Liver (tissue), 10 donors: ENCODE measurements at places on chromosomes 16 and 17. TPM values are rescaled to one million over a fixed set of nuclear protein-coding genes. Genes with fewer than 3 reads are reported as not detected.

GRCh38 chr17:27457731-27458523 is 1.7 kb downstream of the KSR1 start:
- no peak for DNase-seq

DNA sequence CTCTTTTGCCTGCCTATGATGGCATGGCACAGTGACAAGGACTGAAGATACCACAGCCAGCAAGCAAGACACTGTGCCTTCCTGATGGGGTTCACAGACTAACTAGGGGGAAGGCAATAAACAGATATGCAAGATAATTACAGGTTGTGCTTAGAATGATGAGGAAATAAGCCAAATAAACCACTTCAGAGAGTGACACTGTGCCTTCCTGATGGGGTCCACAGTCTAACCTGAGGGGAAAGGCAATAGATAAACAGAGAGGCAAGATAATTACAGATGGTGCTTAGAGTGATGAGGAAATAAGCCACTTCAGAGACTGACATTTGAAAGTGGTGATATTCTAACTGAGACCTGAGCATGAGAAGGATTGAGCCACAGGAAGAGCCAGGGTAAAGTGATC is 84.2 kb downstream of the HS3ST2 start:
- no peak for DNase-seq

GRCh38 chr17:28728364-28729200 is at the start of gene NEK8:
TSS of gene NEK8 (plus strand) at chr17:28728788. CDS start at chr17:28728814, 26 bp downstream.
- DNase-seq: peak; percentile 99

GRCh38 chr17:68456339-68457167 is 743 bp downstream of the WIPI1 start:
- peak; percentile 49 for DNase-seq

OR2C1 gene
- total RNA-seq: 0.08 TPM

DNA sequence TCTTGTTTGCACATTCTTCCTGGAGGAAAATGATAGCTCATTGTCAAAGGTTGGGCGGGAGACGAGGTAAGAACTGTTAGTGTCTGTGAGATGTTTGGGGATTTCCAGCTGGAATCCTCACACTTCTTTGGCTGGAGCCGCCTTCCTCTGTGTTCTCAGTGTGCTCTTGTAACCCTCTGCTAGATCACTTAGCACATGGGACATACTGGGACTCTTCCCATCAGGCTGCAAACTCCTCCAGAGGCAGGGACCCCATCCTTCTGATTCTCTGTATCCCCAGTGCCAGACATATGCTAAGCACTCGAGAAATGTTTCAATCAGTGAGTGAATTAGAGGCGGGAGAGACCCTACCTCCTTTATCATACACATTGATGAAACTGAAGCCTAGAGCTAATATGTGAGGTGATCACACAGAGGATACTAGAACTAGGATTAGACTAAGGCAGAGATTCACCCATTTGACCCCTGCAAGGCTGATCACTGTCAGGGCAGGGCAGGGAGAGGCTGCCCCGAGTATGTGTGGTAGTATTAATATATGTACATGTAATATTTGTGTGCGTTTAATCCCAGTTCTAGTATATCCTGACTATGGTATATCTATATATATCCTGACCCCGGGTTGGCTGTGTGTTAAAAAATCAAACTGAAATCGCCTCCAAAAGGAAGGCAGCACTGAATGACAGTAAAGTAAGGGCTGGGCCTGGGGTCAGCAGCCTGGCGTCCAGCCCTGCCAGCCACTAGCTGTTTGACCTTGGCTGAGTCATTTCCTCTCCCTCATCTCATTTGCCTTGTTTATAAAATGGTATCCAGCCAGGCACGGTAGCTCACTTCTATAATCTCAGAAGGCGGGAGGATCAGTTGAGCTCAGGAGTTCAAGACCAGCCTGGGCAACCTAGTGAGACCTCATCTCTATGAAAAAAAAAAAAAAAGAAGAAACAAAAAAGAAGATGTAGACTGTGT is 75.5 kb upstream of the TBX2 start:
- no peak for DNase-seq

BTBD17 gene
- not detected for total RNA-seq

PPP1R27 gene
- total RNA-seq: not detected

TEDC2 gene
- total RNA-seq: 6.7 TPM

DNA sequence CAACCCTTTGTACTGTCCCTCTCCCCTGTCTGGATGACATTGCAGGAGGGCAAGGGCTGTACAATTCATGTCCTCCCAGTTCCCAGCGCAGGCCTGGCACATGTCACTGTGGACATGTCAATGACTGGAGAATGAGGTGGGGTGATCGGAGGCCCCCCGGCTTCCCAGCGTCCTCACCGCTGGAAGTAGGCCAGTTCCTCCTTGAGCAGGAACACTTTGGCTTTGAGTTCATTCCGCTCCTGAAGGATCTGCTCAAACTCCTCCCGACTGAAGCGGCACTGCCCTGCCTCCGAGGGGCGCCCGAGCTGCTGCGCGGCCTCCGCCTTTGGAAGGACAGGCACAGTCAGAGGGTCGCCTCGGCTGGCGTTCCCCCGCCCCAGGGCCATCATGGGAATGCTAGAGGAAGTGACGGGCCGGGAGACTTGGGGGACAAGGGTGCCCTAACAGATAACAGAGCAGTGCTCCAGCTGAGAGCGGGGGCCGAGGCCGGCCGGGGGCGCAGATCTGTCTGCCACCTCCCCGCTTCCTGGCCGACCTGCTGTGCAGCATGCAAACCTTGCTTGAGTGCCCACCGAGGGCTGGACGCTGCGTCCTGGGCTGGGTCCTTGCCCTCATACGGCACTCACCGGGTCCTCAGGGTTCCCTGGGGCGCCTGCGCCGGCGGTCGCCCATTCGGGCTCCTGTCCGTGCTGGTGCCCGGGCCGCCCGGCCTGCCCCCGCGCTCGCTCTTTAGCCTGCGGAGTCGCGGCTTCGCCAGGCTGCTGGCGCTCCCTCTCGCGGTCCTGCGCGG is 1.3 kb downstream of the RILP start:
- DNase-seq: no peak

RNF151 gene
- not detected for total RNA-seq

LMF1 gene
- 24.3 TPM for total RNA-seq

ITGA2B gene
- total RNA-seq: 0.25 TPM

CCDC200 gene
- not detected for total RNA-seq

PLCG2 gene
- total RNA-seq: 21.6 TPM

GRCh38 chr17:66686601-66687000 is 148.3 kb upstream of the CACNG5 start:
- DNase-seq: no peak

DNA sequence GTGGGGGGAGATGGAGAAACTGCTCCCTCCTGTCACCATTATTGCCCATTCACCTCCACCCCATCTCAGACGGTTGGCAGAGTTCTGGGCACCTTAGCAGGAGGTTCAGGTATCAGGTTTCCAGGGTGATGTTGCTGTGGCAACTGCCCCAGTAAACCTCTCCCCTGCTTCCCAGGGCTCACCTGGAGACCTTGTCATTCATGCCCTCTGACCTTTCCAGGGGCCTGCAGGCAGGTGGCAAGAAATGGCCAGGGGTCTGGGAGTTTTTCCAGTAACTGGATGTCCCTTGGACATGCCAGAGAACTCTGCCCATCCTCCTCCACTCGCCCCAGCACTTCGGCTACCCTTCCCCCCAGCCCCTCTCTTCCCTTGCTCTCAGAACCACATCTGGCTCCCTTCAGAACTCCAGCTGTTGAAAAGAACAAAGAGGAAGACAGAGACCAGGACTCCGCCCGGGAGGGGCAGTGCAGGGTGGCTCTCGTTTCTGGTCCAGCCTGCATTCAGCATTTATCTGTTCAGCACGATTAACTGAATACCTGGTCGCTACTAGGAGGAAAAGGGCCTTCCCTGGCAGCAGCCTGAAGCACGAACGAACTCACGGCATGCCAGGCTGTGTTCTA is 8.5 kb downstream of the MLLT6 start:
- no peak for DNase-seq

DNA sequence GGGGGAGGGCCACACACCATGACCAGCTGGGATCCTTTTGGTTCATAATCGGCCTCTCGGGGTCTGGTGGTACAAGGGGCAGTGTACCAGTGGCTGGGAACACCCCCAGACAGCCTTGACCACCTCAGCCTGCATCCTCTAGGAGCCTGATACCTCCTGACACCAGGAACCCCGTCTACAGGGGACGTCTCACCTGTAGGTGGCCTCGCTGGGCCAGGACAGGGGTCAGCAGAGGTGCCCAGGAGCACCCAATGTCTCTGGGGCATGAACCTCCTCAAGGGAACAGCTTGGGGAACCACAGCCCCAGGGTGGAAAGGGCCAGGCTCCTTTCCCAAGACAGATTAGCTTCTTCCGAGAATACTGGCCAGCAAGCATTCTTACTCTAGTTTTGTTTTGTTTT is 2.5 kb upstream of the METRNL start:
- DNase-seq: no peak

DNA sequence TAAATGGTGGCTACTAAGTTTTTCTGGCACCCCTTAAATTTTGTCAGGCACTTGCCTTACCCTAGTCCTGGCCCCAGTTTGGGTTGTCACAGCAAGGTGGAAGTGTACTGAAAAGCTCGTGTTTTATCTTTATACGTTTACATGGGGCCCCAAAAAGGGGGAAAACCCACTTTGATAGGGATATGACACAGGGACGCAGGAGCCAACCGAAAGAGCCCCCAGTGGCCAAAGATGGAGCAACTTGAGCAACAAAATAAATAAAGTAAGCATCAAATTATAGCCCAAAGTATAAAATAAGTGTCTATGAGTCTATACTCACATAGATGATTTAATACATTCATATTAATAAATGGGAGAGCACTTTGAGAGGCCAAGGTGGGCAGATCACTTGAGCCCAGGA is 5.0 kb upstream of the CETP start:
- DNase-seq: no peak

DNA sequence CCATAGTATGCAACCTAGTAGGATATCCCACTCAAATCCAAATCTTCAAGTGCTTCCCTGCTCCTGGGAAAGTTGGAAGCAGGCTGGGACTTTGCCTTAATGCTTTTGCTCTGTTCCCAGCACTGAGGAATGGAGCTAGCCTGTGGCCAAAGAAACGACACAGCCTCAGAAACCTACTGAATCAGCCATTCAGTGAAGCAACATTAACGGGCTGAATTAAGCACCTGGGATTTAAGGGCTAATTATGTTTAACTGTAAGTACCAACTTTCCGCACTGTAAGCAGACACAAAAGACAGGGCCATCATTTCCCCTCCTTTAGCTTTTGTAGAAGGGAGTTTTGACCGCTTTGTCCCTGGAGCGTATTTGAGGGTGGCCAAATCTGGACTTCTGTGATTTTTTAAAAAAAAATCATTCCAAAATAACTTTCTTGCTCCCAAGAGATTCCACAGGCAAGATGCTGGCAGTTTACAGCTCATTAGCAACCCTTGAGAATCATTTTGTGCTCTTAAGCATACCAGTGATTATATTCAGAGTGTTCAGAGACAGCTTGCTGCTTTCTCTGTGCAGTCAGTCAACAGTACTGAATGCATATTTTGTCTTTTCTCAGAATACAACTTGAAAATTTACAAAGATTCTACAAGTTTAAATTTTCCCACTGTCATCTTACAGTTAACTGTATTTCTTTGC is 17.6 kb upstream of the NOL11 start:
- no peak for DNase-seq

DNA sequence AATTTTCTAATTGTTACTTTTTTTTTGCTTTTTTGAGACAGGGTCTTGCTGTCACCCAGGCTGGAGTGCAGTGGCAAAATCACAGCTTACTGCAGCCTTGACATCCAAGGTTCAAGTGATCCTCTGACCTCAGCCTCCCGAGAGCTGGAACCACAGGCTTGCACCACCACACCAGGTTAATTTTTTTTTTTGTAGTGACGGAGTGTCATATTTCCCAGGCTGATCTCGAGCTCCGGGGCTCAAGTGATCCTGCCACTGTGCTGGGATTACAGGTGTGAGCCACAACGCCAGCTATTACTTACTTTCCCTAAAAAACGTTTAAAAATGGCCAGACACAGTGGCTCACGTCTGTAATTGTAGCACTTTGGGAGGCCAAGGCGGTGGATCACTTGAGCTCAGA is 6.6 kb downstream of the NPLOC4 start:
- DNase-seq: no peak

CLDN6 gene
- 0.75 TPM for total RNA-seq

- peak; percentile 47 for DNase-seq
These were observed at the start of gene NME4 for GRCh38 chr16:397135-397661. TSS of gene NME4 (plus strand) at chr16:397199. CDS start at chr16:397223, 24 bp downstream.

DNA sequence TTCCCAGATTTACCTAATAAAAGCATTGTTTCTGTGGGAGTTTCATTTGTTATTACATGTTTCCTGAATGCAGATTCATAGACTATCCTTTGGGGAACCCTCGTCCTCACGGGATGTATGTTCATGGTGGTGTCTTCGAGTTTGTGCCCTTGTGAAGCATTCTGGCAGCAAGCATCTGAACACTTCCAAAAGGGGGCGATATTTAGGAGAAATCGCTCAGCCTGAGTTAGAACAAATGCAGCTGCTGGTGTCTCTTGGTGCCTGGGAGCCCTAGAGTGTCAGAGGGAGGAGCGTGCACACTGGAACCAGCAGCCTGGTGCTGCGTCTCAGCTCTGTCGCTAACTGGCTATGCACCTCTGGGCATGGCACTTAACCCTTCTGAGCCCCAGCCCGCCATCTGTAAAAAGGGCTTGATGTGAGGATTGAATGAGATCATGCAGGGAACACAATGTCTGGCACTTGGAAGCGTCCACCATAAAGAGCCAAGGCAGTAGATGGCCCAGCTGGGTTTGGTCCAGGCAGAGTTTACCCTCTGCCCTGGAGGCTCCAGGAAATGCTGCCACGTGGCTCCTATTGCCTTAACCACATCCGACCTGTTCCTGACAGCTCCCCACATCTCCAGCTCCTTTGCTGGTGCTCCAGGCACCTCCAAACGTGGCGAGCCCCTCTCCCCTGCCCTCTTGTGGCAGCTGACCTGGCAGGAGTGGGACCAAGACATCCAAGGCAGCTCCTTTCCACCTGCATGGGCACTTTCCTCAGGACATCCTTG is 25.0 kb upstream of the C16orf78 start:
- DNase-seq: no peak

DNA sequence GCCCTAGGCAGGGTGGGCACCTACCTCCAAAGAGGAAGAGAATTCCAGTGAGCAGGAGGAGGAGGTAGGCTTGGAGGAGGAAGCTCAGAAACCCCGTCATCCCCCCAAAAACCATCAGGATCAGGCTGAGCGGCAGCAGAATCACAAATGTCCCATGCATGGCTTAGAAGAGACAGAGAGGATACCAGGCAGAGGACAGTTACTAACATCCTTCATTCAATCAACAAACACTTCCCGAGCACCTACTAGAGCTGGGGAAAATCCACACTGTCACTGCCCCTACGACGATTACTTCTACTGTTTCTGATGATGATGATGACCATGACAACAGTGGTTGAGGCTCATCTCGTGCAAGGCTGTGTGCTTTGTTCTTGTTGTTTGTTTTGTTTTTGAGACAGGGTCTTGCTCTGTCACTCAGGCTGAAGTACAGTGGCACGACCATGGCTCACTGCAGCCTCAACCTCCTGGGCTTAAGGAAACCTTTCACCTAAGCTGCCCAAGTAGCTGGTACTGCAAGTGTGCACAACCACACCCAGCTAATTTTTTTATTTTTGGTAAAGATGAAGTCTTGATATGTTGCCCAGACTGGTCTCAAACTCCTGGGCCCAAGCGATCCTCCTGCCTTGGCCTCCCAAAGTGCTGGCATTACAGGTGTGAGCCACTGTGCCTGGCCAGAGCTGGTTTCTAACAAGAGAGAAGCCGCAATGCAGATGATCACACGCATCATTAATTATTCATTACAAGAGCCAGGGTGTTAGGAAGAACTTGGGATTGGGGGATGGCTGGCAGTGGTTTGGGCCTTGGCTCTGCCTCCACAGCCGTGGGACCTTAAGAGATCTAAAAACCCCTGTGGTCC is 18.0 kb downstream of the TMEM114 start:
- no peak for DNase-seq

- DNase-seq: no peak
These were observed 69.2 kb downstream of the MAP2K4 start for GRCh38 chr17:12089809-12090384.

GRCh38 chr16:81639931-81640680 is 139.0 kb upstream of the PLCG2 start:
- DNase-seq: no peak

TMEM238L gene
- not detected for total RNA-seq
